ENCODE measurements at places on chromosomes 12 and 14. TPM values are rescaled to one million over a fixed set of nuclear protein-coding genes. Genes with fewer than 3 reads are reported as not detected.

Gene FGF23
- total RNA-seq: not detected

Gene FNTB
- 15.2 TPM for total RNA-seq

Gene CMKLR1
- total RNA-seq: not detected

Gene WNT1
- not detected for total RNA-seq

DNA sequence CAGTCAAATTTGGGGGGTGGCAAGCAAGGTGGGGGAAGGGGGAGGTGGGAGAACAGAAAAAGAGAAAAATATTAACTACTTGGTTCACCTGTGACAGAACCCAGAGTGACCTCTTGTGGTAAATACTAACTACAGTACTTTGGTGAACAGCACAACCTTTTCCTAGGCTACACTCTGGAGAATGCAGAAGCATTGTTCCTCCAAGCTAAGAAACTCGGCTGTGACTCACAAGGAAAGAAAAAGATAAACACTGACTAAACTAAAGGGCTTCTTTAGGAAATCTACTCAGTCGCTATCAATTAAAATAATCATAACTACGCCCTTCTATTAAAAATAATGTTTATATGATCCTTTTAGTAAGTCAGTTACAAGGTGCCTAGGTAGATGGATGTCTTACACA, 5.4 kb downstream of the KCNH5 start:
- no peak overlapping the region for H3K4me3 ChIP-seq
- no peaks in the 10 kb centered on the region for H3K4me1 ChIP-seq
- no peak overlapping the region for H3K27ac ChIP-seq

Gene LHX5
- total RNA-seq: 3.1 TPM

DNA sequence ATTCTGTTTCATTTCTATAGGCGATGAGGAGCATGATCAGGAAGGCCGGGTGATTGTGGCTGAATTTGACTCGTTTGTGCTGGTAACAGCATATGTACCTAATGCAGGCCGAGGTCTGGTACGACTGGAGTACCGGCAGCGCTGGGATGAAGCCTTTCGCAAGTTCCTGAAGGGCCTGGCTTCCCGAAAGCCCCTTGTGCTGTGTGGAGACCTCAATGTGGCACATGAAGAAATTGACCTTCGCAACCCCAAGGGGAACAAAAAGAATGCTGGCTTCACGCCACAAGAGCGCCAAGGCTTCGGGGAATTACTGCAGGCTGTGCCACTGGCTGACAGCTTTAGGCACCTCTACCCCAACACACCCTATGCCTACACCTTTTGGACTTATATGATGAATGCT, 1.9 kb downstream of the APEX1 start:
- H3K4me1 ChIP-seq: peaks cover 24% of the 10 kb centered on the region
- H3K4me3 ChIP-seq: no peak overlapping the region
- no peaks in the 10 kb centered on the region for H3K36me3 ChIP-seq
- H3K27ac ChIP-seq: no peak overlapping the region
- no peak for DNase-seq

- H3K27me3 ChIP-seq: no peaks in the 10 kb centered on the region
- H3K27ac ChIP-seq: no peak overlapping the region
- peaks cover 5% of the 10 kb centered on the region for H3K36me3 ChIP-seq
- H3K4me3 ChIP-seq: no peak overlapping the region
These were observed 197.3 kb upstream of the RGS6 start for GRCh38 chr14:71734885-71735284.

DNA sequence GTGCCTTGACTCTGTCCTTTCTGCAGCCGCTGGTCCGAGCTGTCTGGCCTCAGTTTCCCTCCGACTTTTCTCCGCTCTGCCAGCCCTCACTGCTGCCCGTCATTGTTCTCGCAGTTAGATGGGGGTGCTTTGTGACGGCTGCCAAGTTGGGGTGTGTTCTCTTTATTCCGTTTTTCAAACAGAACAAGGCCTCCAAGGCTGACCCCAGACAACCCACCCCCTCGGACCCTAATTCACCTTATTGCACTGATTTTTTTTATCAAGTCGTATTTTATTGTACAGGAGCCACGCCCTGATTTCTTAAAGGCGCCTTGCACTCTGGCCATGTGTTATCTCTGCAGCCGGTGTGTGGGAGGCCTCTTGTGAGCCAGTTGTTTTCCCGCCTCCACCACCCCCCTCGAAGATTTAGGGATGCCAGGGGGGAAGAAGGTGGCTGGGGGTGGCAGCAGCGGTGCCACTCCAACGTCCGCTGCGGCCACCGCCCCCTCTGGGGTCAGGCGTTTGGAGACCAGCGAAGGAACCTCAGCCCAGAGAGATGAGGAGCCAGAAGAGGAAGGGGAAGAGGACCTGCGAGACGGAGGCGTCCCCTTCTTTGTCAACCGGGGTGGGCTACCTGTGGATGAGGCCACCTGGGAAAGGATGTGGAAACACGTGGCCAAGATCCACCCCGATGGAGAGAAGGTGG, 1.3 kb downstream of the VASH1 start:
- H3K4me3 ChIP-seq: peak overlapping the region; percentile 93
- no peak for DNase-seq
- H3K27ac ChIP-seq: peak overlapping the region; percentile 94
- peaks cover 13% of the 10 kb centered on the region for H3K4me1 ChIP-seq
- H3K27me3 ChIP-seq: peaks cover 15% of the 10 kb centered on the region
- H3K36me3 ChIP-seq: peaks cover 7% of the 10 kb centered on the region

Gene SIX6
- total RNA-seq: not detected

Gene LYZ
- total RNA-seq: 0.37 TPM

GRCh38 chr14:67918838-67919237, 99.3 kb downstream of the RAD51B start:
- no peaks in the 10 kb centered on the region for H3K36me3 ChIP-seq
- no peak overlapping the region for H3K27ac ChIP-seq
- no peaks in the 10 kb centered on the region for H3K4me1 ChIP-seq
- H3K27me3 ChIP-seq: no peaks in the 10 kb centered on the region

DNA sequence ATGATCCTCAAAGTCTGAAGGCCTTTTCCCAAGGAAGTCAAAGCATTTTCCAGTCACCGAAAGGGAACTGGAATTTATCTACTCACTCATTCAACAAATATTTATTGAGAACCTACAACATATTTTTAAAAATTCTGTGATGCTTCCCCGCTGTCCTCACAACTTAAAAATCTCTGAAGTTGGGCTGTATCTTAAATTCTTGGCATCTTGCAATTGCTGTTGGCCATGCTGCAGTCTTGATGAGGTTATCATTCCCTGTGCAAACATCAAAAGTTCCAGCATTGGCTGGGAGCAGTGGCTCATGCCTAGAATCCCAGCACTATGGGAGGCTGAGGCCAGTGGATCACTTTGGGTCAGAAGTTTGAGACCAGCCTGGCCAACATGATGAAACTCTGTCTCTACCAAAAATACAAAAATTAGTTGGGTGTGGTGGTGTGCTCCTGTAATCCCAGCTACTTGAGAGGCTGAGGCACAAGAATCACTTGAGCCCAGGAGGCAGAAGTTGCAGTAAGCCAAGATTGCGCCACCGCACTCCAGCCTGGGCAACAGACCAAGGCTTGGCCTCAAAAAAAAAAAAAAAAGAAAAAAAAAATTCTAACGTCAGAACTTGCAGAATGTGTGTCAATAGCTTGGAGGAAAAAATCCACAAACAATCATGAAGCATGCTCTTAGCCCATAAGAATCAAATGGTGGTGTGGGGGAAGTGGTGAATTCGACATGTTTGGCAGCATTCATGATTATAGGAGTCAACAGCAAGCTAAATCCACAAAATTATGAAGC, 34.9 kb downstream of the CCDC177 start:
- peak overlapping the region; percentile 43 for H3K27ac ChIP-seq
- H3K4me3 ChIP-seq: no peak overlapping the region
- peaks cover 13% of the 10 kb centered on the region for H3K4me1 ChIP-seq
- no peak for DNase-seq
- H3K27me3 ChIP-seq: no peaks in the 10 kb centered on the region

GRCh38 chr12:108461058-108461660, 53.9 kb upstream of the FICD start:
- H3K4me1 ChIP-seq: peaks cover 4% of the 10 kb centered on the region
- no peak for DNase-seq
- H3K27me3 ChIP-seq: peaks cover 2% of the 10 kb centered on the region
- no peak overlapping the region for H3K4me3 ChIP-seq

DNA sequence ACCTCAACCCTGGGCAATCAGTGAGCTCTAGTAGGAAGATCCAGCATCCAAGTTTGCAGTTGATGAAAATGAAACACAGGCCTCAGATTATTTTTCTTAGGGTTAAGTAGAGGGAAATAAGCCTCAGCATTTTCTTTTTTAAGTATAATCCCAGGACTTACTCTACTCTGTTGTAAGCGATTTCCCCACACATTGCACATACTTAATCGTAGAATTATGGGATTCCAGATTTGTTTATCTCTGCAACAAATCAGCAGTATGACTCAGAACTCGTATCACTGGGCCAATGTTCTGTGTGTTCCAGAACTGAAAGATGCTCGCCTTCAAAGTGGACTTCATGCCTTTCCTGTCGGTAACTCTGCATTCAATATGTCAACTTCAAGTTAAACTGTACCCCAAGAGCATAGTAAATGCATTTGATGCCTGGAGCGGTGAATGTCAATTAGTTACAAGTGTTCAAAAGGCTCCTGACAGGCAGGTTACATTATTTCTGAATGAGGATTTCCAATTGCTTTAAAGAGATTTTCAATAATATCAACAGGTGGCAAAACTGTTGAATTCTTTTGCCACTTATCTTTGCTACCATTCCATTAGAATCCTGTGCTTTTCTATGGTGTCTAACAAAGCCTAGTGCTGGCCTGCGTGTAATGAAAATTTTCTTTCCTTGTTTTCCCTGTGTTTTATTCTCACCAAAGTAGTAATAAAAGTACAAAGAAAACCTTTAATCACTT, 323.8 kb upstream of the SYT1 start:
- H3K27ac ChIP-seq: no peak overlapping the region
- no peak overlapping the region for H3K4me3 ChIP-seq
- no peak for DNase-seq
- no peaks in the 10 kb centered on the region for H3K27me3 ChIP-seq

GRCh38 chr12:71691504-71692129, 5.7 kb downstream of the TMEM19 start:
- H3K4me3 ChIP-seq: no peak overlapping the region
- H3K27me3 ChIP-seq: no peaks in the 10 kb centered on the region
- H3K4me1 ChIP-seq: peaks cover 7% of the 10 kb centered on the region
- H3K36me3 ChIP-seq: no peaks in the 10 kb centered on the region
- H3K27ac ChIP-seq: no peak overlapping the region

GRCh38 chr14:61244009-61244408, 37.1 kb downstream of the TMEM30B start:
- H3K27ac ChIP-seq: no peak overlapping the region
- no peak for DNase-seq
- no peak overlapping the region for H3K4me3 ChIP-seq

Gene CABP1
- total RNA-seq: 0.83 TPM

Gene TMEM63C
- total RNA-seq: 39.9 TPM

Gene KRT74
- total RNA-seq: not detected

GRCh38 chr14:89507926-89508460, 91.0 kb upstream of the FOXN3 start:
- peaks cover 6% of the 10 kb centered on the region for H3K27me3 ChIP-seq
- H3K36me3 ChIP-seq: peaks cover 13% of the 10 kb centered on the region
- H3K4me3 ChIP-seq: no peak overlapping the region

- H3K4me3 ChIP-seq: no peak within 1 kb of the TSS
- no peak for DNase-seq
- peaks cover 7% of the 10 kb centered on the region for H3K27me3 ChIP-seq
- H3K36me3 ChIP-seq: no peaks in the 10 kb centered on the region
These were observed at the start of gene OASL for GRCh38 chr12:121038861-121039668. Gene OASL (minus strand): TSS chr12:121039246. CDS start chr12:121038971, 275 bp downstream.

GRCh38 chr12:49707812-49708147, 575 bp upstream of the FMNL3 start:
- peaks cover 15% of the 10 kb centered on the region for H3K4me1 ChIP-seq
- peaks cover 19% of the 10 kb centered on the region for H3K27me3 ChIP-seq
- peak overlapping the region; percentile 44 for H3K4me3 ChIP-seq
- no peak overlapping the region for H3K27ac ChIP-seq
- no peaks in the 10 kb centered on the region for H3K36me3 ChIP-seq

GRCh38 chr12:31105668-31106067, 32.0 kb downstream of the DDX11 start:
- no peaks in the 10 kb centered on the region for H3K36me3 ChIP-seq
- no peak for DNase-seq
- H3K4me3 ChIP-seq: no peak overlapping the region
- H3K27me3 ChIP-seq: no peaks in the 10 kb centered on the region
- H3K27ac ChIP-seq: no peak overlapping the region
- H3K4me1 ChIP-seq: no peaks in the 10 kb centered on the region

GRCh38 chr12:63843254-63843720, 1.2 kb upstream of the SRGAP1 start:
- H3K27ac ChIP-seq: peak overlapping the region; percentile 53
- H3K36me3 ChIP-seq: no peaks in the 10 kb centered on the region
- peaks cover 8% of the 10 kb centered on the region for H3K27me3 ChIP-seq
- peaks cover 8% of the 10 kb centered on the region for H3K4me1 ChIP-seq
- no peak for DNase-seq

GRCh38 chr12:2650261-2651067, 144.3 kb upstream of the FKBP4 start:
- H3K4me1 ChIP-seq: no peaks in the 10 kb centered on the region
- H3K27ac ChIP-seq: no peak overlapping the region
- DNase-seq: no peak
- H3K36me3 ChIP-seq: no peaks in the 10 kb centered on the region
- H3K4me3 ChIP-seq: no peak overlapping the region
- peaks cover 3% of the 10 kb centered on the region for H3K27me3 ChIP-seq

Gene KLHL33
- total RNA-seq: 0.15 TPM

- DNase-seq: no peak
- no peaks in the 10 kb centered on the region for H3K27me3 ChIP-seq
- H3K27ac ChIP-seq: no peak overlapping the region
- H3K36me3 ChIP-seq: no peaks in the 10 kb centered on the region
These were observed 422.9 kb upstream of the OR4E1 start for GRCh38 chr14:22096514-22096895.

DNA sequence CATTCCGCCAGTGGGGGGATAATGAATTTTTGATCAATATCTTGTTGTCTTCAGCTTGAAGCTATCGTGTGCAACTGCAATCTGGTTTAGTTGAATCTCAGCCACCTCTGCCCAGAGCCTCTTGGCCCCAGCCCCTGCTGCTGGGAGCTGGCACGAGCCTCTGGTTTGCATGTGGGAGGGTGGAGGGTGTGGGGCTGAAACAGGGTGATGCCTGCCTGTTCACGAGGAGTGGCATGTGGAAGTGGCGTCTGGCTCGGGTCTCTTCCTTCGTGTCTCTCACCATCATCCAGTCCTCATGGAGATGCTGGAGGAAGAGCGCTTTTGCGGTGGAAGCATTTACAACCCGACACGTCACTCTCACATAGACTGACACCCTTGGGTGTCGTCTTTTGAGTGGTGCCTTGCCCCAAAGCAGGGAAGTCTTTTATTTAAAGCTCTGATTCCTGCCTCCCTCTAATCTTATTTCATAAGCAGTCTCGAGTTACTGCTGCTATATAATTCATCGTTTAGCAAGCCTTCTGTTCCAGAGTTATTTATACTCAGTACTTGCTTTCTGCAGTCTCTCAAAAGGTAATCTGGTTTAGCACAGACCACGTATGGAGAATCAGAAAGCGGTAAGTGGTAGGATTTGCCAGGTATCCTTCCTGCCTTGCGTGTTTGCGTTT, 64.5 kb downstream of the AACS start:
- H3K4me1 ChIP-seq: peaks cover 7% of the 10 kb centered on the region
- no peak overlapping the region for H3K27ac ChIP-seq
- H3K36me3 ChIP-seq: peaks cover 8% of the 10 kb centered on the region
- peaks cover 3% of the 10 kb centered on the region for H3K27me3 ChIP-seq
